ENCODE measurements at places on chromosomes 6 and 20. TPM values are rescaled to one million over a fixed set of nuclear protein-coding genes. Genes with fewer than 3 reads are reported as not detected.

Gene TCFL5
- total RNA-seq, result 10.4 TPM

Gene NXT1
- total RNA-seq, result 35.9 TPM

Gene AVP
- total RNA-seq, result not detected

Gene SLC35D3
- not detected for total RNA-seq

Gene HFE
- total RNA-seq, result 7.6 TPM

Gene HSPA1L
- 0.87 TPM for total RNA-seq

Gene NMBR
- total RNA-seq, result 0.10 TPM

Gene CCN5
- total RNA-seq, result 0.10 TPM

Gene CD109
- total RNA-seq, result 25.2 TPM

Gene LPIN3
- 8.5 TPM for total RNA-seq

Gene POU3F2
- total RNA-seq, result not detected

Gene PRKN
- total RNA-seq, result 3.8 TPM

Gene RIMS1
- total RNA-seq, result 29.5 TPM

Gene BMP6
- 0.69 TPM for total RNA-seq

Gene MLN
- total RNA-seq, result not detected

- DNase-seq, result peak; percentile 88
These were observed 2.0 kb upstream of the SLC29A1 start for GRCh38 chr6:44221291-44221960.

- peak; percentile 96 for DNase-seq
These were observed 4.6 kb upstream of the DSTN start for GRCh38 chr20:17565169-17565845.

GRCh38 chr6:84119277-84119676 lies 85.7 kb downstream of the MRAP2 start:
- no peak for DNase-seq

DNA sequence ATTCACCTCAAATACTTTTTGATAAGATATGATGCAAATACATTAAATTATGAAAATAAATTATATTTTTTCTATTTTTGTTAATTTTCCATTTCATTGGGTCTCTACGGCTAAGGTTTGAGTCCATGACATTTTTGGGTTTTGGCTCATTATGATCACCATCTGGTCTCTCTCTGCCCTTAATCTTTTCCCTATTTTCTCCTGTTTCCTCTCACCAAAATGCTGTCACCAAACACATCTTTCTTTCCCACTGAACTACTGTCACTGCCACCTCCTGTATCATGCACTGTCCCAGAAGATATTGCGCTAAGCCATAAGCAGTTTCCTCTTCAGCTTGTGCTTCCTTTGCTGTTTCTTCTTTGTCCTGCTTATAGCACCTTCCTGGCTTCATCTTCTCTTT lies 42.0 kb upstream of the OGFRL1 start:
- DNase-seq, result no peak

GRCh38 chr6:138973466-138974153 lies 14.4 kb downstream of the REPS1 start:
- DNase-seq, result no peak

GRCh38 chr20:62345681-62346370 lies 21.3 kb downstream of the LAMA5 start:
- DNase-seq, result no peak

- no peak for DNase-seq
These were observed 27.4 kb downstream of the PMEPA1 start for GRCh38 chr20:57682184-57683101.

DNA sequence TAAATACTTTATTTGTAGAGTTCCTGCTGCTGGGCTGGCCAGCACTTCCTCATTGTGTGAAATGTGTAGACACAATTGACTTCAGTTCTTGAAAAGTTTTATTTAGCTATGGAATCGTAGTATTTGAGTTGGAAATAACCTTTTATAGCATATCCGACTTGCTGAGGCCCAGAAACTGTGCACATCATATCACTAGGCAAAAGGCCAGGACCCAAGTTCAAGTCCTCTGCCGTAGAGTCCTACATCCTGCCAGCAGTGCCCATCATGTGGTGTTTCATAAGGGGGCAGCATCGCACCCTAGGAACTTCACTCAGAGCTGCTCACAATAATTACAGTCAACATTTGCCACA lies 207.7 kb upstream of the SNX9 start:
- no peak for DNase-seq

GRCh38 chr6:140071601-140072062 lies 697.2 kb upstream of the CITED2 start:
- DNase-seq, result peak; percentile 90

DNA sequence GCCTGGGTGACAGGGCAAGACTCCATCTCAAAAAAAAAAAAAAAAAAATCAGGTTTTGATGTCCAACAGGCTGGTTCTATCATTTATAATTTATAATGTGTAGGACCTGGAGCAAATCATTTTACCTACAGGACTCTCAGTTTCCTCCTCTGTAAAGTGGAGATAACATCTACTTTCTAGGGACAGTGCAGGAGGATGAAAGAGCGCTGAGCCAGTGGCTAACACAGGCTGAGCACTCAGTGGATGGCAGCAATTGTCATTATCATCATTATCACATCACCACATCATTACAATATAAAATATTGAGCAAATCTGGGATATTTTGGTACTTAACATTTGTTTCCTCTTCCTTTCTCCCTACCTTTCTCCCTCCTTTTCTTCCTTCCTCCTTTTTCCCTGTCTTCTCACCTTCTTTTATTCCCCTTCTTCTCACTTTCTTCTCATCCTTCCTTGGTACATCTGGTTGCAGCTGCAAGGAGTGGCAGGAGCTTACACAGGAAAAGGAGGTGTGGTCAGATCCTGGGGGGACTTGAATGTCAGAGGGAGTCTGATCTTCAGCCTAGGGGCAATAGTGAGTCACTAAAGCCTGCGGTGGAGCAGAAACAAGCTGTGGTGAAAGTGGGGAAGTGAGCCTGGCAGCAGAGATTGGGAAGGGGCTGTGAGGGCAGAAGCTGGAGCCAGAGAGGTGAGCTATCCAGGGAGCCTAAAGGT lies 24.6 kb upstream of the CTNNBL1 start:
- DNase-seq, result peak; percentile 22

GRCh38 chr6:20789162-20789561 lies 254.9 kb downstream of the CDKAL1 start:
- peak; percentile 31 for DNase-seq

GRCh38 chr20:19099596-19100545 lies 112.6 kb upstream of the SLC24A3 start:
- DNase-seq, result no peak

GRCh38 chr6:23446469-23446967 lies 679.5 kb upstream of the NRSN1 start:
- peak; percentile 42 for DNase-seq

GRCh38 chr20:709423-709822 lies 33.8 kb upstream of the SCRT2 start:
- no peak for DNase-seq

GRCh38 chr6:17415321-17415720 lies 21.9 kb downstream of the CAP2 start:
- DNase-seq, result no peak

DNA sequence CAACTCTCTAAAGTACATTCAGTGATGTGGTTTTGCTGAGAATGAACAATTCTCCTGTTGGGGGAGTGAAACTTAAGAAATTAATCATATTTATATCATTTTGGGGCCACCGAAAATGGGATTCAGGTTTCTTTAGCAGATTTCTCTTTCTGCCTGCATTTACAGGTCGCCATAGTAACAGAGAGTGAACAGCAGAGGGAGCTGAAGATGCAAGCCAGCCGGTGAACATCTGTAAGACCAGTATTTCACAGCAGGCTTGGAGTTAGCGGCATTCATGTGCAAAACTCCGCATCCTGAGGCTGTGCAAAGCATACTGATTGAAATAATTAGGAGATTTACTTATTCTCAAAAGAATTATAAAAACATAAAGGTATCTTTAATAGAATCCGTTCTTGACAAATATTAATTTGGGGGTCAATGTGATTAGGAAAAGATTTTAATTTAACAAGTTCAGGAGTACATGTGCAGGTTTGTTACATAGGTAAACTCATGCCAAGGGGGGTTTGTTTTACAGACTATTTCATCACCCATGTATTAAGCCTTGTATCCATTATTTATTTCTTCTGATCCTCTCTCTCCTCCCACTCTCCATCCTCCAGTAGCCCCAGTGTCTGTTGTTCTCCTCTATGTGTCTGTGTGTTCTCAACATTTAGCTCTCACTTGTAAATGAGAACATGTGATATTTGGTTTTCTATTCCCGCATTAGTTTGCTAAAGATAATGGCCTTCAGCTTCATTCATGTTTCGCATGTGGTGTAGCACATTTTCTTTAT lies 17.8 kb upstream of the HSF2 start:
- DNase-seq, result peak; percentile 75

DNA sequence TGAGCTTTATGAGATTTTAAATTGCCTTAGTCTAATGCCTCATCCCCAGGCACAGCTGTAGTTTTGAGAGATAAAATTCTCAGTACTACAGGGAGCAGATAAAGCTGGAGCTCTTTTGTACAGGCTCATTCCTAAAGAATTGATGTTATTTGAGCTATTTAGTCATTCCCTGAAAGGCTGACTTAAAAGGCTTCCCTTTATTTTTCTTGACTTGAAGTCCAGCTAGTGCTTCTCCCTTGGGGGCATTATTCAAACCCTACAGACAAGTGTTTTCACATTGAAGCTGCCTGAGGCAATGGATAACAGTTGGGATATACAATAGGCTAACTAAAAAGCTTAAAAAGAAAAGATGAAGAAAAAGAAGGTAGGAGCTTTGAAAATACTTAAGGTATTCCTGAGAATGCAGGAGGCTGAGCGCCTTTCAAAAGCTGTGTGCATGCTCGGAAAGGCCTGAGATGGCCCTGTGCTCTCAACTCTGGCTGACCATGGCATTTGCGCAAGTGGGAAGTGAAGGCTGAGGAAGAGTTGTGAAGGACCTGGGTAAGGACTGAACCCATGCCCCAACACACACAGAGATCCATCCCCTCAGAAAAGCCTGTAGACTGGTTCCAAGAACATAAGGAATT lies 315.1 kb downstream of the SMOC2 start:
- no peak for DNase-seq

GRCh38 chr20:19701429-19701828 lies 56.6 kb upstream of the RIN2 start:
- no peak for DNase-seq

DNA sequence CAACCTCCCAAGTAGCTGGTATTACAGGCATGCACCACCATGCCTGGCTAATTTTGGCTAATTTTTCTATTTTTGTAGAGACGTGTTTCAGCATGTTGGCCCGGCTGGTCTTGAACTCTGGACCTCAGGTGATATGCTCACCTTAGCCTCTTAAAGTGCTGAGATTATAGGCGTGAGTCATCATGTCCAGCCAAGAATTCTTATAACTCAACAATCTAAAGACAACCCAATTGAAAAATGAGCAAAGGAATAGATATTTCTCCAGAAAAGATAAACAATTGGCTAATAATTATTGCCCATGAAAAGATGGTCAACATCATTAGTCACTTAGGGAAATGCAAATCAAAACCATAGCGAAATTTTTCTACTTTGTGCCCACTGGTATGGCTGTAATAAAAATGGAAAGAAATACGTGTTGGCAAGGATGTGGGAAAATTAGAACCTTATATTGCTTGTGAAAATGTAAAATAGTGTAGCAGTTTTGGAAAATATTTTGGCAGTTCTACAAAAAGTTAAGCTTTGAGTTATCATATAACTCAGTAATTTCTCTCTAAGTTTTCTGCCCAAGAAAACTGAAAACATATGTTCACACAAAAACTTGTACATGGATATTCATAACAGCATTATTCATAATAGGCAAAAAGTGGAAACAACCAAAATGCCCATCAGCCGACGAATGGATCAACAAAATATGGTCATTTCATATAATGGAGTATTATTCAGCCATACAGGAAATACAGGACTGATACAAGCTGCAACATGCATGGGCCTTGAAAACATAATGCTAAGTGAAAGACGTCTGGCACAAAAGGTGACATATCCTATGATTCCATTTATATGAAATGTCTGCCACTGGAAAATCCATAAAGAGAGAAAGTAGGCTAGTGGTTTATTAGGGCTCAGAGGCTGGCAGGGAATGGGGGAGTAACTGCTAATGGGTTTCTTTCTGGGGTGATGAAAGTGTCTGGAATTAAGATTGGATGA lies 87.8 kb downstream of the UTRN start:
- no peak for DNase-seq

GRCh38 chr20:11143481-11143880 lies 469.7 kb upstream of the JAG1 start:
- no peak for DNase-seq

DNA sequence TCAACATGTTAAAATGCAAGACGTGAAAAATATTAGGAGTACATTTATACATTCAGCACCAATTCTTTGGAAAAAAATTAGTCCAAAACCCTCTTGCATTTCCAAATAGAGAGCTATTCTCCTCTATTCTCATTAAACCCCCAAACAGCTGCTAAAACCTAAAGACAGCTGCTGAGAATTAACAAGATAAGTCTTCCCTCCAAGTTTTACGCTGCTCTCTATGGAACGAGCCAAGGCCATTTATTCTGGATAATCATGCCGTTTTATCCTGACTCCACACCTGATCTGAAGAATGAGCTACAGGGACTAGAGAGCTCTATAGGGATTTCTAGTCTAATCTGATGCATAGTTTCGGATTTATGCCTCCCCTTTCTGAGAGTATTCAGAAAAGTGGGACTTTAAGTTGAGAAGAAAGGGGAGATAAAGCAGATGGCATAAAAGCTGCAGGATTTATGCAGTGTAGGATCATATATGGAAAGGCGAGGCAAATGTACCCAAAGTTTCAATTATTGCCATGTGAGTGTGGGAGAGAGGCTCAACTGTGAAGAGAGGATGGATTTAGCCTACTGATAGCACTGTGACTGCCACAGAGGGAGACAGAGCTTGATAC lies 64.7 kb upstream of the HS3ST5 start:
- DNase-seq, result no peak

DNA sequence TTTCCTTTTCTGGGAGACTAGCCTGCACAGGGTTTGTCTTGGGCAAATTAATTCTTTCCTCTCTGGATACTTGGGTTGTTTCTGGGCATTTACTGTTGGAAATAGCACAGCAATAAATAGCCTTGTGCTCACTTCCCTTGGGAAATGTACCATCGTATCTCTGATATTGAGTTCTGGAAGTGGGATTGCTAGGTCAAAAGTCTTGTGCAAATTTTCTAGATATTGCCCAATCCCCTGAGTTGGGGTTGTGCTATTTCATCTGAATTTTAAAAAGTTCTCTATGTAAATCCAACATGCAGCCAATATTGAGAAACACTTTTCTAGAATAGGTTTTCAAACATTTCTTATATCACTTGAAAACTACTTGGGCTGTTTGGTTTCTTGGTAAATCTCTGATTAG lies 64.0 kb upstream of the ELOVL5 start:
- no peak for DNase-seq

- no peak for DNase-seq
These were observed 195.0 kb downstream of the KHDC1L start for GRCh38 chr6:73030257-73030656.

- peak; percentile 47 for DNase-seq
These were observed 54.5 kb upstream of the ARMC2 start for GRCh38 chr6:108793516-108794251.

GRCh38 chr20:17860301-17861197 lies 108.0 kb downstream of the SNX5 start:
- DNase-seq, result no peak

- no peak for DNase-seq
These were observed 201.8 kb downstream of the ARID1B start for GRCh38 chr6:156978948-156979347.

Measured in renal cortical epithelial cell (primary cell).